T-helper 9 cell (primary cell): ENCODE measurements at places on chromosomes 3 and 15.

DNA sequence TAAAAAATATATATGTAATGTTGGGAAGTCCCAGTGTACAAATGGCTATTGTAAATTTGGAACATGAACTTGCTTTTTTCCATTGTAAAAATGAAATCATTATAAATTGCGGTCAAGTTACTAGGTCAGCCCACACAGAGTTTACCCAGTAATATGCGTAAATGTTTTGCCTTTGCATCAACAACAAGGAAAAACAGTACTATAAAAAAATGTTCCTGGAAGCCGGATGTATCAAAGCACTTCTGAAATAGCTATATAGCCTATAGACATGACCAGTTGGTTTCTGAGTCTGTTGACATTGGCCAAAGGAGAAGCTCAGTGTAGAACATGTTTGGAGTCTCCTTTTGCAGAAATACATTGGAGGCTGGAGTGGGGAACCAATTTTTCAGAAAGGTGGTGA, 23.2 kb downstream of the CTNNB1 start:
- DNase-seq: no peak

GRCh38 chr15:74866090-74866489, 7.1 kb downstream of the SCAMP2 start:
- DNase-seq: no peak

DNA sequence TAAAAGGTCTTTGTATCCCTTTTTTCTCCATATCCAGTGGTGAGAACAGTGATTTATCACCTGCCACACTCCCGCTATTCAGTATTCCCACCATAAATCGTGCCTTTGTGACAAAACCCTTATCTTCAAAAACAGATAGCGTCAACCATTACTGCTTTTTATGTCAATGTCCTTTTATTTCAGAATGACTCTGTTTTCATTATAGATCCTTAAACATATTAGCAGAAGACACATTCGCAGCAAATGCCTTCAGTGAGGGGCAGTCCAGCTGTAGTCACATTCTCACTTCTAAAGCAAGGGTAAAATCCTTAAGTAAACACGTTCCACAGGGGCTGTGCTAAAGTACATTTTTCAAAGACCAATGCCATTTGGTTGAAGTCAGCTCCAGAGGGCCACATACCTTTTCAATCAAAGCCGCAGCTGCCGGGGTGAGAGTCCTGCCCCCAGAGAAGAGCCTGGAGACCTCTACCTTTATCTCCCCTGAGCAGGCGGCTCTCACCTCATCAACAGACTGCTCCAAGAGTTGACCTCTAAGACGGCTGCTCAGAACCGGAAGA, 53.4 kb downstream of the PDZRN3 start:
- DNase-seq: no peak

GRCh38 chr3:123028233-123028828, 768 bp upstream of the SEMA5B start:
- no peak for DNase-seq

DNA sequence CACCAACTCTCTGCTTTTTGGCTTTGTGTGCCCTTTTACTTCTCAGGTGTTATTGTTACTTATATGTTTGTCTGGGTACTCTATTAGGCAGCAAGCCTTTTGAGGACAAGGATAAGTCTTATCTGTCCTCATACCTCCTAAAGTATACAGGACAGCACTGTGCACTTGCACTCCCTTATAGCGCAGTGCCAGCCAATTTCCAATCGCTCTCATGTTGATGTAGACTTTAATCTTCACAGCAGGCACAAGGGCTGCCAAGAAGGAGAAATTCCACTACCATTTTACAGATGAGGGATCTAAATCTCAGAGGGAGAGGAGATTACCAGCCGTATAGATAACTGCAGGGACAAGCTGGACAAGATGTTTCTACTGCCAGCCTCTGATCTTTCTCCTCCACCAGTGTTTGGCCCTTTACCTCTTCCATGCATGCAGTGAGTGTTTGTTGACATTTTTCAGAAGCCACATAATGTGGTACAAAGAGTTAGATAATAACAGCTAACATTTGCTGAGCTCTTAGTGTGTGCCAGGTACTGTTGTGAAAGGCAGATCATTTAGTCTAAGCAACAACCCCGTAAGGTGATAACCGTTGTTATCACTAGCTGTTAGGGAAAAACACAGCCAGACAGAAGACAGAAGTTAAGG, 30.1 kb downstream of the SST start:
- DNase-seq: no peak

DNA sequence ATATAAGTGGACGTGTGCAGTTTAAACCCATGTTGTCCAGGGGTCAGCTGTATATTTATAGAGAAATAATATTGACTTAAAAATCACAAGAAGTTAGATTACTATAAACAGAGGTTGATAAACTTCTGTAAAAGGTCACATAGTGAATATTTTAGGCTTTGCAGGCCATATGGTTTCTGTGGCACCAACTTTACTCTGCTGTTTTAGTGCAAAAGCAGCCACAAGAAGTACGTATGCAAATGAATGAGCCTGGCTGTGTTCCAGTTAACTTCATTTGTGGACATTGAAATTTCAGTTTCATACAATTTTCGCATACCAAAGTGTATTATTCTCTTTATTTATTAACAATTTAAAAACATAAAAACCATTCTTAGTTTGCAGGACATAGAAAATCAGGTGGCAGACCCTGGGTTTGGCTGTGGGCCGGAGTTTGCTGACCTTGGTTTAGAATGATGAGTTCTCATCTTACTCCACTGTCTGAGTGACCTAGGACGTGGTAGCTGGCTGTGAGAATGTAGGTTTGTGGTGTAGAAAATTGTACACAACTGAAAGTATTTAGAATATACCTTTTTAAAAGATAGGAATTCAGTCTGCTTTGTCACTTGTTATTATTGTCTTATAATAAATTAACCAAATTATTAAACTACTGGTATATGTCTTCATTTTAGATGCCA, 16.3 kb downstream of the FAN1 start:
- no peak for DNase-seq

DNA sequence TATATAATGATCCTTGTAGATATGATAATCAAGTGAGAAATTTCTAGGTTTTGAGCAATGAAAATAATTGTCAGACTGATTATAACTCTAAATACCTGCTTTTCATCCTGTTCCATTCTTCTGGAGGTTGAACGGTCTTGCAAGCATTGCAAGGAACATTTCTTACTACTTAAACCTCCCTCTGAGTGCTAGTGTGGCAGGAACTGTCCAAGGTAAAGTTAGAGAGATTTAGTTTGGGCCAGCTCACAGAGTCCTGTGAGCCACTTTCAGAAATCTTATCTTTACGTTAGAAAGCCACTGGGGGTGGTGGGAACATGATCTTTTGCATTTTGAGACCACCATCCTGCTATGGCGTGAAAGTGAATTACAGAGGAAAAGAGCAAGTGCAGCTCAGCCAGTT, 121.1 kb upstream of the NPHP3 start:
- no peak for DNase-seq
